DMS79 treated with DMSO at 0.1 percent for 48 hours (cell line): ENCODE measurements at places on chromosomes 1 and 21.

GRCh38 chr1:190320952-190321351 lies 156.7 kb downstream of the BRINP3 start:
- no peak for DNase-seq

GRCh38 chr1:160866695-160867260 lies 4.1 kb upstream of the CD244 start:
- DNase-seq = no peak

- no peak for DNase-seq
Observed at GRCh38 chr1:6724517-6725141, 23.0 kb upstream of the DNAJC11 start.

DNA sequence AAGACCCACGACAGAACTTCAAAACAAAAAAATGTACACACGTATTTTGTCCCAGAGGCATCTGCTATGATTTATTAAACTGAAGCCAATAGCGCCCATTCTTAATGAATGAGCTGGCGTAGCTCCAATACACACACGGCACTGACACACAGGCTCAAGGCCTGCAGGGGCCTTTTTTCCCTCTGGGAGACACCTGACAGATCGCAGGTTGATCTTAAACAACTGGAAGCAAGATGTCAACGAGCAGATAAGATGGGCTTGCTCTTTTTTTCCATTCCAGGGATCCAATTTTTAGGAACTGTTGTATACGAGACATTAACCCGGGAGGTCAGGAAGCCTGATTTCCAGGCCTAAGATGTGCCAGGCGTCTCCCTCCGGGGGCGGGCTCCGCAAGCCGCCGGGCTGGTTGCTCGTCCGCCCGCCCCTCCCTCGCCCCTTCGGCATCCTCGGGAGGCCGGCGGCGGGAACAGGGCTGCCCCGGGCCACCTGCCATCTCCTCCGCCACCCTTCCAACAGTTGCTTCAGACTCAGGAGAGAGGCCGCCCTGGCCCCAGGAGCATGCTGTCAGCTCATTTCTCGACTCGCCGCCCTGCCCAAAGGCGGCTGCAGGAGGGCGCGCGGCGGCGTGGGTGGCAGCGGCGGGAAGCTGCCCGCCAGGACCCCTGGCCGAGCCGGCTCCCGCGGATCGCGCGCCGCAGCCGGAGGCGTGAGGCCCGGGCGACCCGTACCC lies 735 bp downstream of the TTC13 start:
- DNase-seq = peak; percentile 57

GRCh38 chr21:44024887-44025353 lies 12.8 kb downstream of the TRAPPC10 start:
- DNase-seq = no peak

DNA sequence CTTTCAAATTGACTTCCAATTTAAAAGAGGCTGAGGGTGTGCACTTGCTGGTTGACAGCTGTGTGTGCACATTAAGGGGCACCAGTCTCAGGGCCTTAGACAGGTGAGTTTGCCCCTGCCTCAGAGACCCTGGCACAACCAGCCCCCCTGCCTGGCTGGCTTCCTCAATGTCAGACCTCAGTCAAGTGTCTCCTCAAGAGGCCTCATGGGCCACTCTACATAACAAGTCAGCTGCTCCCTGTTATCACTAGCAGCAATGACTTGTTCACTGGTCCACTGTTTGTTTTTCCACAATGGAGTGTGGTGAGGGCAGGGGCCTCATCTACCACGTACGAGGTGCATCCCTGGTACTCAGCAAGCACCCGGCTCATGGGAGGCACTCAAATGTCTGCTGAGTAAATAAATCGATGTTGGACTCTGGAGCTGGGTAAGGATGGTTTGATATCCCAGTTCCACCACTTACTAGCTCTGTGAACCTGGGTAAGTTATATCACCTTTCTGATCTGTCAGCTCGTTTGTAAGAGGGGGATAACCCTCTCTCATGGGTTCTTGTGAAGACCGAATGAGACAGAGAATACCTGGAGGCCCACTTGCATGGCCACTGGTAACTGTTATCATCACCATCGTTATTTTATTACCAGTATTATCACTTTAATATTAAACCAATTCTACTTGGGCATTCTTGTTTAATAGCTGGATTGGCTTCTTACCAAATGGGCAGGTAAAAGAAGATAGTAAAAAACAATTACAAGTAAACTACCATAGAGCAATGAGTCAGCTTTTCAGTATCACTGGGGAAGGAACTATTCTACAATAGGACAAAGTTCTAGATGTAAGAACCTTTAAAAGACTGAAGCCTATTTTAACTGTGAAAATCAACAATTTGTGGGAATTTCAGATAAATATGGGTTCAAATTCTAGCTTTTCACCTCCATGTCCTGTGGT lies 64.6 kb downstream of the SLC66A1 start:
- DNase-seq = no peak

DNA sequence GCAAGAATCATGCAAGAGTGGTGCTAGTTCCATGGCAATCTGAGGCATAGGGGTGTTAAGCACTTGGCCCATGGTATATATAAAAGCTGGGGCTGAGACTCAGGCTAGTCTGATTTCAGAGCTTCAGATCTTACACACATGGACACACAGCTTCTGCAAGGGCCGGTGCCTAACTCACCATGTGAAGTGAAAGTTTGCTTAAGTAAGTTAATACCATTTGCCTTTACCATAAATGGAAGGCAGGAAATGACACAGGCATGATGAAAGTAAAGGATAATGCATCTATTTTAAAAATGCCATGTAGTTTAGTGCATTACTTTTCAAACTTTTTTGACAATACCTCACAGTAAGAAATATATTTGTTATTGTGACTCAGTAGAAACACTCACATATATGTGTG lies 122.6 kb downstream of the KCNJ6 start:
- DNase-seq = no peak

DNA sequence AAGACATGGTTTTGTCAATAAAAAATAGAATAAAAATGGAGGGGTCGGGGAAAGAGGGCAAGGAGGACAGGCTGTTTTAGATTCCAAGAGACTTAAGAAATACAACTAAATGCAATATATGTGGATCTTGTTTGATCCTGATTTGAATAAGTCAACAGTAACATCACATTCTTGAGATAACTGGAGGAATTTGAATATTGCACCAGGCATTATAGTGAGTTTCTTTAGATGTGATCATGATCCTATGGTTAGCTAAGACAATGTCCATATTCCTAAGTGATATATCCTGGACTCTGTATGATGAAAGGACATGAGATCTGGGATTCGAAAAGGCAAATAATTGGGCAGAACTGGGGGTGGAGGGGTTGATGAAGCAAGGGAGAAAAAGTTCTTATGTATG lies 311.8 kb downstream of the PLPP3 start:
- no peak for DNase-seq

DNA sequence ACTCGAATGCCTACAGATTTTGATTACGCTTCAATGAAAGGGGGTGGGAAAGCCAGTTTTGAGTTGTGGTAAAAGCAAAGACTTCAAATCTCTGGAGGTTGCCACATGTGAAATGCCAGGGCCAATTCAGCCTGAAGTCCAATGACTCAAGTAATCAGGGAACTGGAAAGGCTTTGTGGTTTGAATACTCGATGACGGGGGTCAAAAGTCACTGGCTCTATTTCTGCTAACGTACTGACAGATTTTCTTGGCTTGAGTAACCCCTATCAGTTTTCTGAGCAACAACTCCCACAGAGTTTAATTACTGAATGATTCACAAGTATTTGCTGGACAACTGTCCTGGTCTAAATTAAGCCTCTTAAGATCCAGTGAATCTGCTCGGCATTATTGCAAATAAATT lies 152.2 kb downstream of the SIPA1L2 start:
- DNase-seq = no peak

GRCh38 chr1:4752059-4752458 lies 97.7 kb downstream of the AJAP1 start:
- DNase-seq = no peak

- DNase-seq = no peak
Observed at GRCh38 chr1:35270836-35271235, 2.3 kb downstream of the ZMYM4 start.

DNA sequence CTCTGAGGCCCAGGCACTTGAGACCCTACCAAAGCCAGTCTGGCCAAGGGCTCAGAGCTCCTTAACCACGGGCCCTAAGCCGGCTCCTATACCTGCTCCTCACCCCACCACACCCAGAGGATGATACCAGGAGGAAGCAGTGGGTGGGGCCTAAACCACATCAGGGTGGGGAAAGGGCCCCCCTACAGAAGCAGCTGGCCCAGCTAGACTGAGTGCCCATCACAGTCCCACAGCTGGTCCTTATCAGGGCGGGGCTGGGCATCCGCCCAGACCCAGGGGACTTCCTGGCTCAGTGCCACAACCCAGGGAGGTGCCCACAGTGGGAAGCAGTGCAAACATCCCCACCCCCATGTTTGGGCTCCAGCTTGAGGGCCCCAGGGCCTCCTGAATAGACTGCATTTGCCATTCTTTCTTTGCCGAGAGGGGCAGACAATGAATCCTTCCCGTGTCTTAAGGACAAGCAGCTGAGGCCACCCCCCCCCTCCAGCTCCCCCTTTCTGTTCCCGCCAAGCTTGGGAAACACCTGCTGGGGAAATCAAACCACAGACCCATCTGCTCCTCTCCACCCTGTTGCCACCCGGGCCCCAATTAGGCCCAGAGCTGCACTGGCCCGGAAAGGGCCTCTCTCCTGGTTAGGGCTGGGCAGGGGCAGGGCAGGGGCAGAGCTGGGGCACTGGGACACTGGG lies 6.2 kb downstream of the E2F2 start:
- DNase-seq = peak; percentile 85

DNA sequence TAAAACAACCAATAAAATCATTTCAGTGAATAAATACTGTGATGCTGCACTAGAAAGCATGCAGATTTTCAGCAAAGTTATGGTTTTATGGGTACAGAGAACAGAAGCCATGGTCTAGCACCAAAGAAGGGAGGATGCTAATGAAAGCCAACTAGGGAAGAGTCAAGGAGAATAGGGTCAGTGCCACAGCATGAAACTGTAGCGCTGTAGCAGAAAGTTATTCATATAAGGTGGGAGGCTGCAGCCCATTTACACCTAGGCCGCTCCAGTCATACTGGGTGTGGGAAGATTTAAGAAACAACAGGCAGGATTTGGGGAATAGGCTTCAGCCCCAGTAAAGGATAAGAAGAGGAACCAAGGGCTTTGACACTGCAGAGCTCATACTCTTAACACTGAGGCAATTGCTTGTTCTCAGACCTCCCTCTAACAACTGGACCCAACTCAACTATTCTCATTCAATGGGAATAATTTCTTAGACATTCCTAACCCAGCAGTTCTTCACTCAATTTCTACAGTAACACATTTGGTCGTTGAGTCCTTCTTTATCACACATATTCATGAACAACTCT lies 4.4 kb downstream of the IFI16 start:
- no peak for DNase-seq

DNA sequence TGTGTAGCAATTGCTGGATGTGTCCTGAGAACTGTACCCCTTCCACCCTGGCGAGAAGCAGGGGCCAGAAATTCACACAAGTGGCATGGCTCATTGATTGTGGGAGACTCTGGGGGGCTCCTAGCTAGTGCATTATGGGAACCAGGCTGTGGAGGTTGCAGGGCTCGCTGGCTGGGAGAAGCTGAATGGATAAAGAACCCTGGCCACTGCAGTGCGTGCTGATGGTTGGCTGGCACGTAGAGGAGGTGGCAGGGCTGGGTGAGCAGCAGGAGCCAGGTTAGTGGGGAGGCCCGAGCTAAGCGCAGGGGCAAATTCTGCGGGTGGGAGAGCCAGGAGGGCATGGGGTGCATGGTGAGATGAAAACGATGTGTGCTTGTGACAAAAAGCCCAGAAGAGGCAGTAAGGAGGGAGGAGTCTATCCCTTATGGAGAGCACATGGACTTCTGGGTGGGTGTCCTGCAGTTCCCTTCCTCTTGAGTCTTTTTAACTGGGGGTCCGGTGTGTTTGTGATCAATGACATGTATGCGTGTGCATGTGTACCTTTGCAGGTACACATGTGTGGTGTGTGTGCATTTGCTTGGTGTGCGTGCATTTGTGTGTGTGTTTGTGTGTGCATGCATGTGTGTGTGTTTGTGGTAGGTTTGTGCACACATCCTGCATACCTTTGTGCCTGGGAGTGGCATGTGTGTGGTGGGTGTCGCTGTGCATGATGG lies 3.6 kb downstream of the GUK1 start:
- DNase-seq = no peak

DNA sequence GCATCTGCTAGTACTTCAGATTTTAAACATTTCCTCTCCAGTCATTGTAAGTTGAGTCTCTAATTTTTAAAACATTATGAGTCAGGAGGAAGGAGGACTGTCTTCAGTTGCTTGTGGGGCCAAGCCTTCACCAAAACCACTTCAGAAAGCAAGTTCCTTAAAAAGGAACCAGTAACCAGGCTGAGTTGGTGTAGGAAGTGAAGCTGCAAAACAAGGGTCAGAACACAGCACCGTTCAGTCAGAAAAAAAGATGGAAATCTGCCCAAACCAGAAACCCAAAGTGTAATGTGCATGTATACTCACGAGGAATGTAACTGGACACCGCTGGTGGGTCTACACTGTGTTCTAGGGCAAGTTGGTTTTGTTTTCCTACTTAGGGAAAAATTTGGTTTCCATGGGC lies 402.1 kb downstream of the SETD4 start:
- DNase-seq = peak; percentile 30

DNA sequence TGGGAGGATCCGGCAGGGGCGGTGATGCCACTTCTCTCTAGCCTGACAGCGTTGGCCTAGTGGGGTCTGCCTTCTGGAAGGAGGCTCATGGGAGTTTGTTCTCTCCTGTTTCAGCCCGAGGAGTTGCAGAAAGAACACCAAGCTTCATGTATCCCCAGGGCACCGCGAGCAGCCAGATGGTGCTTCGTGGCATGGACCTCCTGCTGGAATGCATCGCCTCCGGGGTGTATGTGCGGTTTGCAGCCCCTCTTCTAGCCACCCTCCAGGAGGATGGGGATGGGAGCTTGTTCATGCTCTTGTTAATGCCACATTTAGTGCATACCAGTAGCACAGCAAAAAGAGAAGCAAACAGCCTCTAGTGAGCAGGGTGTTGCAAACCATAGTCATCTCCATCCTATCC lies 74.9 kb upstream of the CNTN2 start:
- DNase-seq = no peak

DNA sequence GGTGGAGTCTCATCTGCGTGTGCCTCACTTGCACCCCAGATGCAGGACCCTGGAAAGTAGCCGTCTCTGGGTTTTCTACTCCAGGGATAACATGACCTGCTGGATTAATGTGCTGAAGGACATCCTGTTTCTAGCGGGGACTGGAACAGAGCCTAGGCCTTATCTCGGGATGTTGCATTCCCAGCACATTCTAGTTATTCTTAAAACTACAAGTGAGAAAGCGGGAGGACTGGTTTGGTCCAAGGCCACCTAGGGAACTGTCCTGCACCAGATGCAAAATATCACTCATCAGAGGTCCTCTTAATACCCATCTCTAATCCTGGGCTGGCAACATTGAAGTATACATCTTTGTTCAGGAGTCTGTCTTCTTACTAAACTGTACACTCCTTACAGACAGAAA lies 179.9 kb downstream of the ZC3H11B start:
- no peak for DNase-seq

- DNase-seq = no peak
Observed at GRCh38 chr21:39196838-39197237, 13.6 kb upstream of the PSMG1 start.

GRCh38 chr21:14825514-14825974 lies 239.3 kb downstream of the NRIP1 start:
- no peak for DNase-seq
